ENCODE measurements at places on chromosomes 6 and 20.

DNA sequence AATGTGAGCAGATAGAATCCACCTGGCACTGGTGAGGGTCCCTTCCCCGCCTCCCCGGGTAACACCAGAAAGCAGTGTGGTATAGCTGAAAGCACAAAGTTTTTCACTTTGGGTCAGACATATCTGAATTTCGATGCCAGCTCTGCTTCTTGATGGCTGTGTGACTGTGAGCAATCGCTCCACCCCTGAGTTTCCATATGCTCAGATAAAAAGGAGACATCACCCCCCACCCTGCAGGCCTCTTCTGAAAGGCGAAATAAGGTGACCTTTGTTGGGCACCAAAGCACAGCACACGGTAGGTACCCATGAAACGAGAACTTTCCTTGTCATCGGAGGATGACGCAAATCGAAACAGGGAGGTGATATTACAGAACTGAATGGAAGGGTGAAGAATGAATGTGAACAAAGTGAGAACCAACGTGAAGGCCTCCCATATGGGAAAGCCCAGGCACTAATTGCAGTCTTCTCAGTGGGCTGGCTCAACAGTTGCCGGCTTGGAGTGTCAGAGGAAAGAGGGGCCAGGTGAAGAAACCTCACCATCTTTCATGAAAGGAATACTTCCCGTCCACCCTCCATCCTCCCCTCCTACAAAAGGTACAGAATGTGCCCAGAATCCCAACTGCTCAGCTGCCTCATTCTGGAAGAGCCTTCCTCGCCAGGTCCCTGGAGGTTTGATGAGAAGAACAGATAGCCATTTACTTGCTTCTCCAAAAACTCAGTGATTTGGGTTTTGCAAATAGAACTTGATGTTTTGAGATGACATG, 61.8 kb downstream of the NFATC2 start:
- peak; percentile 60 for DNase-seq

GRCh38 chr6:347232-347631, 44.3 kb upstream of the IRF4 start:
- DNase-seq = no peak

- DNase-seq = no peak
Observed at GRCh38 chr20:60955706-60956105, 296.4 kb upstream of the CDH4 start.

GRCh38 chr6:4350567-4351519, 215.5 kb upstream of the ECI2 start:
- no peak for DNase-seq

DNA sequence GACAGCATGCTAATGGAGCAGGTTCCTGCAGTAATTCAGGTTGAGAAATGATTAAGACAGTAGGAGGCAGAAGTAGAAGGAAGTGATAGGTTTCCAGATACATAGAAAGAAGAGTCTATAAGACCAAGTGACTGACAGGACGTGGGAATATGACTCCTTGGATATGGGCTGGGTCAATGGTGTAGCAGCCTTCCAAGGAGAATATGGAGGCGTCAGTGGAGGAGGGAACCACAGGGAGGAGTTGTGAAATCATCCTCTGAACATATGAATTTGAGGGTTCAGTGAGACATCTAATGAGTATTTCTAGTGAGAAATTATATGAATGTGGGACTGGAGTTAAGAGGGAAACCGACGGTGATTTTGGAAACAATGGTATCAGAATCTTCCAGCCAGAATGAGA, 43.3 kb downstream of the NUDT3 start:
- DNase-seq = no peak

DNA sequence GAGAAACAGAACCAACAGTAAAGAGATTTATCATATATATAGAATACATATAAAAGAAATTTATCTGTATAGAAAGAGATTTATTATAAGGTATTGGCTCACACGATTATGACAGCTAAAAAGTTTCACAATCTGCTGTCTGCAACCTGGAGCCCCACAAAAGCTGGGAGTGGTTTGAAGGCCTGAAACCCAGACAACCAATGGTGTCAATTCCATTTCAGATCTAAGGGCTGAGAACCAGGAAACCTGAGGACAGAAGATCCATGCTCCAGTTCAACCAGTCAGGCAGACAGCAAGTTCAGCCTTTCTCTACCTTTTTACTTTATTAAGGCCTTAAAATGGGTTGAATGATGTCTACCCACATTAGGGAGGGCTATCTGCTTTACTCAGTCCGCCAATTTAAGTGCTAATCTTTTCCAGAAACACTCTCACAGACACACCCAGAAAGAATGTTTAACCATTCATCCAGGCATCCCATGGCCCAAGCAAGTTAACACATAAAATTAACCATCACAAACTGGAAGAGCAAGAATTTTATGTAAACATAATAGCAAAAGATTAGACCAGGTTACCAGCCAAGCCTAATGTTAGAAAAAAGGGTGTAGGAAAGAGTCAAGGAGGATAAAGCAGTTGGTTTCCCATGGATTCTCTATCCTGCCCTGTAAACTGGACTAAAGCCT, 170.9 kb downstream of the FUT9 start:
- DNase-seq = no peak

Measured in activated CD4-positive, alpha-beta T cell treated with anti-CD3 and anti-CD28 coated beads, Interleukin-2, amount 50 U/mL, for 4 hours (primary cell).